Left renal pelvis (tissue), 4 donors: ENCODE measurements at places on chromosomes 16 and 17.

DNA sequence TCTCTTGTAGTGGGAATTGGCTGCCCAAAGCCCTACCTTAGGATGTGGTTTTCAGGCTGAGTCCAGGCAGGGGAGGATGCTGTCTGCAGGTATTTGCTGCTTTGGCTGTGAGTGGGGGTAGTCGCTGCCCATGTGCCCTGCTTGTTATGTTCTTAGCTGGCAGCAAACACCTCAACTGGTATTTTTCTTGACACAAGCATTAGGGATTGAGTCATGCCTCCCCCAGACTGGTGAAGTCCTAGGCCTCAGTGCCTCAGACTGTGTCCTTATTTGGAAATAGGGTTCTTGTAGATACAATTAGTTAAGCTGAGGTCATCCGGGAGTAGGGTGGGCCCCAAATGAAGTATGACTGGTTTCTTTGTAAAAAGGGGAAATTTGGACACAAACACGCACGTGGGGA is 808.3 kb upstream of the EEF2KMT start:
- DNase-seq, result no peak

GRCh38 chr17:194828-195602 is 13.6 kb upstream of the DOC2B start:
- DNase-seq, result no peak

GRCh38 chr16:17362946-17363345 is 107.8 kb downstream of the XYLT1 start:
- no peak for DNase-seq

DNA sequence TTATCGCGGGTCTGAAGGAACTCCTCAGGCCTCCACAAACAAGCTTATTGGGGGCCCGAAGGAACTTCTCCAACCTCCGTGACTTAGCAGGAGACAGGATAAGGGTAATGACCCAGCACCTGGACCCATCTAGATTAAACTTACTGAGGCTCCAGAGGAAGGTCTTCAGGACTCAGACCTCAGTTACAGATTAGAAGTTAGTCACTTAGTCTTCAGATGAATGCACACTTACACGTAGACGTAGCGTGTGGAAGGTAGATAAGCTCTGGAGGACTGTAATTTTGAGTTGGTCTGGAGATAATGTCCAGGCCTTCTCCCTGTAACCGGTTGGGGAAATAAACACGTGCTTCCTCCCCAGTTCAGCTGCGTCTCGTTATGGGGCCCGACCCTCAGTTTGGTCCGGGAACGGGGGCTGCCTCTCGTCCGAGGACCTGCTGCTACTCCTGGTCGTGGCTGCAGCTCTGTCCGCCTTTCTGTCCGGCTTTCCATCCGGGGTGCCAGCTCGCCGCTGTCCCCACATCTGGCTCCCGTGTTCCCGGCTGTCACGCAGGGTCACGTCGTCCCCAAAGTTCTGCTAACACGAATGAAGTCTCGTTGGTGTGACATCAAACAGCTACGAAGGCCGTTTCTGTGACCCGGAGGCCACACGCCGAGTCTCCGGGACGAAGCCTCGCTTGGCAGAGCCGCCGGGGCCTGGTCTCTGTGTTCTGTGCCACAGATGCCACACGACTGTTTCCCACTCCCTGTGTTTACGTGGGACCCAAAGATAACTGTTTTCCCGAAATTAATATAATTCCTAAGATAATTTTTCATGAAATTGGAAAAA is 11.8 kb upstream of the SECTM1 start:
- DNase-seq, result no peak

GRCh38 chr16:11251525-11252481 is 4.2 kb downstream of the SOCS1 start:
- no peak for DNase-seq

DNA sequence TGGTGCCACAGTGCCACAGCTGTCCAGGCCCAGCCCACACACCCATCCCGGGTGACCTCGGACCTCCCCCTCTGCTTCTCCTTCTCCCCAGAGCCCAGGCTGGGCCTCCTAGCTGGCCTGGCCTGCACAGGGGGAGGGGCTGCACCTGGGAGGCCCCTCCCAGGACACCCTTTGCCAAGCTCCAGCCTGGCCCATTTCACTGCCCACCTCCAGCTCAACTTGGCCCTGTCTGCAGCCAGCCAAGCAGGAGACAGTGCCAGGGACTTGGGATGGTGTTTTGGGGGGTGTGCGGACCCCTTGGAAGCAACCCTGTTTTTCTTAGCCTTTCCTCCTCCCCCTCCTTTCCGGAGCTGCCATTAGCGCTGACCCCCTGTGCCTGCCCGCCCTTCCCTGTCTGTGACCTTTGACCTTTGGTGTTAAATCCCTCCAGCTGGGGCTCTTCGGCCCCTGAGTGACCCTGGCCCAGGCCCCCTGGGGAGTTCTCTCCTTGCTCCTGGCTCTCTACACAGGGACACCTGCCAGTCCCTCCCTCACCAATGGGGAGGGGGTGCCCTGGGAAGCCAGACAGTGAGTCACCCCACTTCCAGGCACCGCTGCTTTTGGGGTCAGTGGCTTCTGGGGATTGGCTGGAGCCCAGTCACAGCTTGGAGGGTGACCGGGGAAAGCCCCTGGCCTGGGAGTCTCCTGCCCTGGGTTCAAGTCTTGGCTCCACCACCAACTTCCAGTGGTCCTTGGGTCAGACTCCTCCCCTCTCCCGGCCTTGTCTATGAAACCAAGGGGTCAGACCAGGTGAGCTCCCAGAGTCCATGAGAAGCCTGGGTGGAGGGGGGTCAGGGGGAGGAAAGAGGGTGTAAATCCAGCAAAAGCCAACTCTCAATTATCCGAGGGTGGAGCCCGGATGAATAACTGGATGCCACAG is 1.9 kb downstream of the GLIS2 start:
- no peak for DNase-seq

DNA sequence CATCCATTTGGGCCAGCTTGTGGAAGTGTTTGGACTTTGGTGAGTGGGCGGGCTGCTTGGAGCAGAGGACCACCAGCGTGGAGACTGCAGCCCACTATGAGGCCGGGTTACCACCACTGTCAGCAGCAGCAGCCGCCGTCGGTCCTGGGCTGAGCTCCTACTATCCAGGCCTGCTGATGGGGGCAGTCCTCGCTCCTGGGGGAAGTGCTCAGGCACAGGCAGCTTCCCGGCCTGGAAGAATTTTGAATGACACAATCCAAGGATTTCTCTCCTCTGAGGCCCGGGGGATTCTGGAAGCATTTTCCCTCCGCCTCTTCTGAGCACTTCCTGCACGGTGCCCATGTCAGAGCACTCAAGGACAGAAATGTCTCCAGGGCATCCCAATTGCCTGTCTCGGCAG is 5.3 kb upstream of the NOD2 start:
- no peak for DNase-seq

DNA sequence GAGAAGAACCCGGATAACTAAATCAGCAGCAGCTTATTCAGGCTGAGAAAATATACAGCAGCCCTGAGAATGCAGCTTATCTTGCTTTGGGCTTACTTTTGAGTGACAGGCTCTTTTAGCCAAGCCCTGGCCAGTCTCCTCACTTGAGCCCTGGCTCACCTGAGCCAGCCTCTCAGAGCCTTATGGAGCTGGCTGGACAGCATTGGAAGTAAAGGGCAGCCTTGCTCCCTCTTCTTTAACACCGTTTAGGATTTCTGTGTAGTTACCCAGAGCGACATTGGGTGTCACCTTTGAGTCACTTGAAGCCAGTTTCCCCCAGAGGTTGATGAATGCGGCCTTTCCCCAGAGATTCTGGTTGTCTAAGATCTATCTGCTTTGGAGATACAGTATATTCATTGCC is 7.7 kb upstream of the NPIPB2 start:
- DNase-seq, result peak; percentile 35

DNA sequence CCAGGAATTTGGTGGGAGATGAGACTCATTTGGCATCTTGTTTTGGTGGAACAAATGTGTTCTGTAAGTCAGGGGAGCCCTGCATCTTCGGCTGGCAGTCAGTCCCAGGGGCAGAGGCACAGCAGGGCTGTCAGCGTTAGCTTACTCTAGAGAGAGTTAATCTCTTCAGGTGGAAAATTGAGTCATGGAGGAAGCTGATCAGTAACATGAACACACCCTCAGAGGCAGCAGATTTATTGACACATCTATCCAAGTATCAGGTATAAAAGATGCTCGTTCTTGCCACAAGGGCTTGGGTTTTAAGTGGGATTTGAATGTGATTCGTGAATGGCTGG is 55.2 kb downstream of the EPN2 start:
- no peak for DNase-seq

- no peak for DNase-seq
Measured at GRCh38 chr16:69270395-69270794, 40.8 kb upstream of the VPS4A start.

DNA sequence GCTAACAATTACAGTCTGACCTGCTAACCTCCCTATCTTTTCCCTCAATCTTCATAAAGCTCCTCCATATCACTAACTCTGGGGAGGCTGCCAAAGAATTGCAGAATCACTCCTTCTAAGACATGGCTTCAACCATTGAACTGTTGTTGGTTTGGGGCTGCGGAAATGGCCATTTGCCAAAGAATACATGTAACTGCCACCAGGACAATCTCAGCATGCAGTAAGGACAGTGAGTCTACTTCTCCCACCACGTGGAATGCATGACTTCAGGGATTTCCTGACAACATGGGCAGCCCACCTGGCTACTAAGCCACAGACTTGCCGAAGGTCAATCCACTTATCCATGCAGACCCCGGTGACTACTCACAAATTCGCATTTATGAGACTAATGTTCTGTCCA is 104.3 kb upstream of the NUDT7 start:
- no peak for DNase-seq

GRCh38 chr17:43970366-43970765 is 16.6 kb upstream of the PYY start:
- DNase-seq, result no peak

- no peak for DNase-seq
Measured at GRCh38 chr17:73560661-73561060, 83.6 kb downstream of the SDK2 start.

- no peak for DNase-seq
Measured at GRCh38 chr17:63423963-63424362, 22.1 kb downstream of the CYB561 start.

DNA sequence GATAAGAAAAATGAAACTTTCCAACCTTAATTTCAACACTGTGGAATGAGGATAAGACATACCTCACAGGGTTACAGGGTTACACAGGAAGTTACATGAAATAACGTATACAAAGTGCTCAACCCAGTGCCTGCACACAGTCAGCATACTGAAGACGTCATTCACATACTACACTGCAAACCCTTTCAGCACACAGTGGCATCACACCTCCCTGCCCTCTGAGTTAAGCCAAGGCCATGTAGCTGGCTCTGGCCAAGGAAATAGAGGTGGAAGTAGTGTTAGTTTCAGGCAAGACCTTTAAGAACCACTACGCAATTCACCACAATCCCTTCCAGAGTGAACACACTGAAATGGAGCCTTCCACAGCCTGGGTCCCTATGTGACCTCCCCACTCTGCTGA is 46.6 kb upstream of the GSG1L start:
- DNase-seq, result no peak
